Amniotic stem cell (primary cell): ENCODE measurements at places on chromosomes 3 and 15.

DNA sequence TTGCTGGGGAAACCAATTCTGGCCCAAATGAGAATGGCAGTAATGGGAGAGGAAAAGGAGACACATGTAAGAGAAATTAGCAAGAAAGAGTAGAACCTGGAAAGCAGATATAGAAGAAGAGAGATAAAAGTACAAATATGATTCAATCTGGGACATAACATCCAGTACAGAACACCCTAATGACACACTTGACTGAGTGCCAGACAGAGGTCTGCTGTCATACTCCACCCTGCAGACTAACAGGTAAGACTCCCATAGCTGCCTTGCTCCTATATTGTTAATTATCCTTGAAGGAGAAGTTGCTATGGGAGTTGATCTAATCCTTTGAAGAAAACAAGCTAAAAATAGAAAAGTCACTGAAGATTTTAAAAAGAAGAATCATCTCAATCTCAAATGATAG, 21.1 kb downstream of the CCPG1 start:
- no peak for DNase-seq

DNA sequence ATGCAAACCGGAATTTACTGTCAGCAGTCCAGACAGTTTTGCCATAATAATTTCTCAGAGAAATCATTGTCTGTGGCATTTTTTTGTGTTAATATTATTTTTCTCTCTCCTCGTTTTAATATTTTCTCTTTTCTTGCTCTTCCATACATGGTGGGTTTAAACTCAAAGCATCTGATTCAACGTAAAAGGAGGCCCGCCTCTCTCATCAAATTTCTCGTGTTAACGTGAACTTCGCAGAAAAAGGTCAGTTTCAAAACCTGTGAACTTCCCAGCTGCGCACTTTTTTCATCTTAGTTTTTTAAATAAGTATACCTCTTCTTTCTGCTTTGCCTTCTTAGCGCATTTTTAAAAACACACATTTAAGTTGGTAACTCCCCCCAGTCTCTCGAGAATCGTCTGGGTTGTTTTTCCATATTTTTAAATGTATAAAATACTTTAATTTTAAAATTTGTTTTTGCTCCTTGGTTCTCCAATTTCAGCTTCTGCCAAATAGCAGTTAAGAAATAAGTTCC, 9.1 kb downstream of the SHOX2 start:
- no peak for DNase-seq

DNA sequence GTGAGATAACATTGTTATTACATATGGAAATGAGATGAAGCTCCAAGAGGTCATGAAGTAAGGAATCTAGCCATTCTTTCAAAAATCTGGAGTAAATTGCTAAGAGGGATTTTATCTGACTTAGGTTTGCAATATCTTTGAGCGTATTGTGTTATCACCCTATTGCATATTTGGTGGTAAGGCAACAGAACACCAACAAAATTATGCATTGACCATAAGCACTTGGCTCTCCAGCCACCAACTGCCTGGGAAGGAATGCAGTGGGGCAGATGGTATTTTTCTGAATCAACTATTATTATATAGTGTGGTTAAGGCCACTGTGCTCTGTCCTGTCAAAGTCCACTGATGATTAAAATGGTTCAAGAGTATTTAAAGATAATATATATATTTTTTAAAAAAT, 287.9 kb upstream of the SEMA6D start:
- no peak for DNase-seq

DNA sequence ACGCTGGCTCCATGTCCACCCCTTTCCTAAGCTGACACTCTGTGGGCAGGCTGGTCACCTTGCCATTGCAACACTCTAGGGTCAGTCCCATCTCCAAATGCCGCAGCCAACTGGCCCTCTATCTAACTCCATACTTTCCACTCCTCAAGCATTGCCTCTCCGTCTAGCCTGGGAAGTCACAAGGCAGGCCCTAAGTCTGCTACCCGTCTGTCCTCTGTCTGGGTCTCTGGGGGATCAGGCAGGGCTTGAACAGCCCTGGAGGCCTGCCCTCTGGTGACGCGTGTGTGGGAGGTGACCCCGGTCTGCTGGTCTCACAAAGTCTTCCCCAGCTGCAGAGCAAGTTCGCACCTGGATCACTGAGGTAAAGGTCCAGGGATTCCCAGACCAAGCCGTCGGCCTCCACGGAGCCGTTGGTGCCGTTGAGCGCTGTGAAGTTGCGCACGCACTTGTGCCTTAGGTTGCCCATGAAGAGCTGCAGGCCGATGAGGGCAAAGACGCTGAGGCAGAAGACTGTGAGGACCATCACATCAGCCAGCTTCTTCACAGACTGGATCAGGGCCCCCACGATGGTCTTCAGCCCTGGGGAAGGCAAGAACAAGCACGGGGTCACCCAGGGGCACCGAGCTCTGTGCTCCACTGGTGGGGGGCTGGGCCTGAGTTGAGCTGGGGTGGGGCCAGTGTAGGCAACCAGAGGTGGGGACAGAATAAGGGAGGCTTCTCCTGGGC, 39.9 kb downstream of the SCN5A start:
- no peak for DNase-seq
